ENCODE measurements at places on chromosomes 2 and 18.

- peak; percentile 25 for DNase-seq
Measured at GRCh38 chr2:44244135-44244871, 31.0 kb upstream of the SLC3A1 start.

- no peak for DNase-seq
Measured at GRCh38 chr18:11074889-11075288, 74.5 kb downstream of the PIEZO2 start.

DNA sequence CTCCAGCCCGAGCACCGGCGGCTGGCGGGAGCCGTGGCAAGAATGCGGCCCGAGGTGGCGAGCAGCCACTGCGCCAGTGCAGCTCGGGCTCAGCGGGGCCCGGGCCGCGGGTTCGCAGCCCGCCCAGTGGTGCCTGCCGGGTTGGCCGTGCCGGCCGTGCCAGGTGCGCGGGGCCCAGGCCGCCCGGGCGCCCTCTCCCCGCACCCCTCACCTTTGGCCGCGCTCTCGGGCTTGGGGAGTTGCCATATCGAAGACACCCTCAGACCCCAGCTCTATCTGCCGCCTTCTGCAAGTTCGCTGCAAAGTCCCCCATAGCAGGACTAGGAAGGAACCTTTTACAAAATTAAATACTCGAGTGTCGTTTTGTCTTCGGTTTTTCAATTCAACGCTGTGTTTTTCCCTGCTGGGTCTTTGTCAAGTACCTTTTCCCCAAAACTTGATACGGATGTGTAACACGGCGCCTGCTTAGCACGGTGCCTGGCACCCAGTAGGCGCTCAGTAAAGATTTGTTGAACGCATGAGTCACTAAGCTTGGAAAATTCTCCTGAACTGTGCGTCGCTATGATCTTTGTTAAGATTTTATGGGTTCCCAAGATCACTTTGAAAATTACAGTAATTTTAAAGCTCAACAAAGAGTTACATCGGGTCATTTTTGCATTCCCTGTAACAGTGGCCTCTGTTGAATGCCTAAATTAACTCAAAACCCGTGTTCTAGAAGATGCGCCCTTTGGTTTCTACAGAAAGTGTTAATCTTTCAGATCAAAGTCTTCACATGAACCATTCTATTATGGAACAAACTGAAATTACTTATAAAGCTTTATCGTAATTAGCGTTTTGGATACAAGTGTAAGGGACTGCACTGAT lies 750 bp downstream of the STRADB start:
- no peak for DNase-seq

DNA sequence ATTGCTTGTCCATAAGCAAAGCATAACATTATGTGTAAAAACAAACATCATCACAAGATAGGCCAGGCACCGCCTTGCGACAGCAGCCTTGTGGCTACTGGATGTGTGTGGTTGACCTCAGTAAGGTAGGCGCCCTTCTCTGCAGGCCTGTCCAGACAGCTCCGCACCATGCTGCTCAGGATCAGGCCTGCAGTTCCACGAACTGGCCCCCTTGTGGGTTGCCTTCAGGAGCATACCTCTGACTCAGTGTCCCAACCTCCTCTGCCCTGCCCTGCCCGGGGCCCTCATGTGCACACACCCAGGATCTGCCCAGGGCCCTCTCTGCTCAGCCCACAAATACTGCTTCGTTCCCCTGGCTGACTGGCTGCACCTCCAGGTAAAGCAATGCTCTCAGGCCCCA lies 16.1 kb upstream of the ZNF236 start:
- no peak for DNase-seq

DNA sequence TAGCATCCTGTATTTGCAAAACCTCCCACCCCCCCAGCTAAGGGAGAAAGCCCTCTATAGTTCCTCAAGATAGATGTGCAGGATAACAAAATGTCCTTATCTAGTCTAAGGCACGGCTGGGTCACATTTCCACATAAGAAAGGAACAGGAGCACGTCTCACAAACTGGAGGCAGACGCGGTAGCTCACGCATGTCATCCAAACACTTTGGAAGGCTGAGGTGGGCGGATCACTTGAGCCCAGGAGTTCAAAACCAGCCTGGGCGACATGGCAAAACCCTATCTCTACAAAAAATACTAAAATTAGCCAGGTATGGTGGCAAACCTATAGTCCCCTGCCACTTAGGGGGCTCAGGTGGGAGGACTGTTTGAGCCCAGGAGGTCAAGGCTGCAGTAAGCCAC lies 9.3 kb downstream of the SF3B1 start:
- no peak for DNase-seq

- DNase-seq = no peak
Measured at GRCh38 chr2:187435078-187435477, 13.0 kb downstream of the CALCRL start.

GRCh38 chr2:86764661-86765309 lies 25.9 kb downstream of the CD8A start:
- DNase-seq = no peak

- DNase-seq = no peak
Measured at GRCh38 chr18:65091744-65092329, 659.0 kb upstream of the CDH7 start.

- no peak for DNase-seq
Measured at GRCh38 chr18:24825397-24825796, 365.0 kb downstream of the HRH4 start.

GRCh38 chr2:15640261-15640711 lies 48.6 kb downstream of the DDX1 start:
- DNase-seq = no peak

DNA sequence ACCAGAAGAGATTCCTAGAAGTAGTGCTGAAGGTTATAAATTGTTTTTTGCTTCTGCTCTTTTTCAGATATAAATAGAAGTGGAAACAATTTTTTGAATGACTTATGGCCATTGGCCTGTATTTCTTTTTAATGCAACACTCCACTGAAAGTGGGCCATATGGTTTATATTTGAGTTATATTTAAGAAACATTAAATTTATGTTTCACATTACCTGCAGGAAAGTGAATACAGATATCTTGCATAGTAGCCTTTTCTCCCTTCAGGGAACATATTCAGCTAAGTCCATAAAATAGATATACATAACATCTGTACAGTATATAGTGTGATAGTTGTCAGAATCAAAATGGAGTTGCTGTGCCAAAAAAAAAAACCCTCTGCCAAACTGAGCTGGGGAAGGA lies 53.1 kb upstream of the EFEMP1 start:
- DNase-seq = no peak

DNA sequence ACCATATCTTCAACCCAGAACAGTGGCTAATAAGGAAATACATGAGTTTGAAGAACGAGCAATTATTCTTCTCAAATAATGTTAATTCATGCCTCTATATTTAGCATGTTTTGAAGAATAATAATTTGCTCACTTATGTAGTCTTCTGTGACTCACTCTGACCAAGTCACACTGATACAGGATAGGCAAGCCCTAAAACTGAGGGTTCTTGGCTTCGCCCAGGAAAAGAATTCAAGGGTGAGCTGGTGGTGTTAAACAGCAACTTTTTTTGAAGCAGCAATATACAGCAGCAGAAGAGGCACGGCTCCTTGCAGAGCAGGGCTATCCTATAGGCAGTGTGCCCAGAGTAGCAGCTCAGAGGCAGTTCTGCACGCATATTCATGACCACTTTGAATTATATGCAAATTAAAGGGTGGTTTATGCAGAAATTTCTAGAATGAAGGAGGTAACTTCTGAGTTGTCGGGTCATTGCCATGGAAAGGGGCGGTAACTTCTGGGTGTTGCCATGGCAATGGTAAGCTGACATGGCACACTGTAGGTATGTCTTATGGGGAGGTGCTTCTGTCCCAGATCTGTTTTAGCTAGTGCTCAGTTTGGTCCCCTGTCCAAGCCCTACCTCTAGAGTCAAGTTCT lies 200.6 kb downstream of the RND3 start:
- no peak for DNase-seq

GRCh38 chr2:119523383-119523951 lies 816 bp downstream of the SCTR start:
- DNase-seq = no peak

GRCh38 chr18:9348766-9349165 lies 14.2 kb downstream of the TWSG1 start:
- no peak for DNase-seq

GRCh38 chr2:120898961-120899750 lies 163.5 kb downstream of the GLI2 start:
- DNase-seq = no peak

DNA sequence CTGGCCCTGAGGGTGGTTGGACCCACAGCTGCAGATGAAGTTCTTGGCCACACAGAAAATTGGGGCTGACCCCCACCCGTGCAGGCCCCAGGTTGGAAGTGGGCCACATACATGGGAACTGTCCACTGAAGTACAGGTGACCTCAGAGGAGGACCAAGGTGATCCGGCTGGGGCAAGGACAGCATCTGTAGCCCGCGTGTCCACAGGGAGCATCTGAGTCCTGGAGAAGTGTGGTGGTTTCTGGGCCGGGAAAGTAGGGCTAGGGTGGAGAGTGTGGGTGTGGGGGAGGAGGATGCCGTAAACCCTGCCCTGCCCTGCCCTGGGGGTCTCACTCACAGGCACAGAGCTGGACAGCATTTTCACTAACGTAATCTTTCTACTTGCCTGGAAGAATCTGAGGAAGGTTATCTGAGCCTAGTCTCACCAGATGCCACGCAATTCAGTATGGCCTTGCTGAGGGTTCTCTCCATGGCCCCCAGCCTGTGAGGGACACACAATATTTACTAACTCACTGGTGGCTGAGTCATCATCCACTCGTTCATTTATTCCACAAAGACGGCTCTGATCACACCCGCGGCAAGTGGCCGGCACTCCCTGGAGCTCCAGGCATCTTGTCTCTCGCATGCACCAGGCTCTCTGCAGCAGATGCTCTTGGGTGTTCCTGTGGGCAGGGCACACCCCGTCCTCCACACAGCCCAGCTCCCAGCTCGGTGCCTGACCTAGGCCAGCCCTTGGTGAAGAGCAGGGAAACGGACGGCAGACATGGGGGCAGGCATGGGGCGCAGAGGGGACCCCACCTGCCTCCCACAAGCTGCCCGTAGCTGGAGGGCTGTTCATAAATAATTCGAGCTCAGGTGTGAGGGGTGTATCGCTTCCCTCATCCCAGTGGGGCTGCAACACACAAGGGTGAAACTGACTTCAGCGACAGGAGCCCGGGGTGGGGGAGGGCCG lies 51.2 kb downstream of the INHBB start:
- DNase-seq = no peak

DNA sequence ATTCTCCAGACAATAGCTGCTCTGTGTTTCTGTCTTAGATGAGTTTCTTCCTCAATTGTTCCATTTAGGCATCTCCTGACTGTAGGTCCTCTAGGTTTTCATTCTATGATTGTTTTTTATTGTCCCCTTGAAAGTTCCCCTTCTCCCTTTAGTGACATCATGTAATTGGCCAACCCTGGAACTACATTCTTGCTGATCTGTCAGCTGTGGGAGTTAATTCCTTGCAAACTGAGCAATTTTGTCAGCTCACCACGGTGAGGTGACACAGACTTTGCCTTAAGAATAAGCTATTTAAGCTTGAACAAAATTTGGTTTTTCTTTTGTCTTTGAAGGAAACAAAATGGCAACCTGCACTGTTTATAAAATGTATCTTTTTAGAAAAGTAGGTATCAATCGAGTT lies 95.9 kb downstream of the TXNL1 start:
- DNase-seq = no peak

- no peak for DNase-seq
Measured at GRCh38 chr2:169069341-169069740, at the start of gene DHRS9. Gene DHRS9 (plus strand): TSS chr2:169069563. CDS start chr2:169081582, 12,019 bp downstream.

GRCh38 chr2:42118754-42119569 lies 50.2 kb upstream of the EML4 start:
- no peak for DNase-seq

DNA sequence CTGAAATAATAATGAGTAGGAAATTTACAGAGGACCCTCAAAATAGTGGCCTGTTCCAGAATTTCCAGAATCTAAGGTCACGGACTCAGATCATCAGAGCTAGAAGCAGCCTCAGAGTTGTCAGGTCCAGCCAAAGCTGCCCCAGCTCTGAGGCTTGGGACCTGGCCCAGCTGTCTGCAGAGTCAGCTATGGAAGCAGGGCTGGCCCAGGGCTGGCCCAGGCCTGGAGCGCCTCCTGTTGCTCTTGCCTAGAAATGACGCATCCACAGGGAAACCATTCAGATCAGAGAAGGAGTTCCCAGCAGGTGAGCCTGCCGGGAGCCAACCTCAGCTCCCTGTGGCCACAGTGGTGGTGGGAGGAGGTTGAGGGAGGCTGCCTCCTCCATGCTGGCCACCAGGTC lies 106.7 kb upstream of the ARL4C start:
- DNase-seq = no peak

- no peak for DNase-seq
Measured at GRCh38 chr2:71927757-71928715, 219.6 kb downstream of the CYP26B1 start.

- no peak for DNase-seq
Measured at GRCh38 chr2:222034058-222034457, 264.7 kb downstream of the PAX3 start.

GRCh38 chr18:58370612-58371011 lies 258.3 kb downstream of the ALPK2 start:
- DNase-seq = no peak

GRCh38 chr2:17620841-17621240 lies 80.3 kb downstream of the VSNL1 start:
- no peak for DNase-seq

GRCh38 chr2:218009765-218010139 lies 7.0 kb upstream of the TNS1 start:
- DNase-seq = no peak

DNA sequence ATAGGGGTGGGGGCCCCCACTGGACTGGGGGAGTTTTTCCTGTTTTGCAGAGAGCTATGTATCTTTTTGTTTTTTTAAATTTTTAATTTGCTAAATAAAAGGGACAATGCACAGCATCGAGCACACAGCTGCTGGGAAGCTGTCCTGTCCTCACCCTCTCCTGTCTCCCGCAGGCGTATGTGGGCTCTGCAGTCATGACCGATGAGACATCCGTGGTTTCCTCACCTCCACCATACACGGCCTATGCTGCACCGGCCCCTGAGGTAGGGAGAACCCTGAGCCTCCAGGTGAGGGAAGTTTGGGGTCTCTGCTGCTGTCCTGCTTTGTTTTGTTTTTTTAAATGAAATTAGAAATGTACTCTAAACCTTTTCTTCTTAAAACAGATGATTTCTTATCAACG lies 27.6 kb downstream of the PLEKHB2 start:
- DNase-seq = no peak

GRCh38 chr2:148122788-148123187 lies 101.9 kb downstream of the MBD5 start:
- no peak for DNase-seq

- DNase-seq = no peak
Measured at GRCh38 chr18:12306752-12307700, 1.0 kb upstream of the TUBB6 start.

- no peak for DNase-seq
Measured at GRCh38 chr2:17229414-17229813, 288.8 kb downstream of the RAD51AP2 start.

GRCh38 chr2:211690736-211691135 lies 847.9 kb downstream of the ERBB4 start:
- no peak for DNase-seq

GRCh38 chr2:26617588-26618083 lies 23.5 kb downstream of the CIB4 start:
- no peak for DNase-seq

- DNase-seq = no peak
Measured at GRCh38 chr2:23434721-23435121, 49.7 kb downstream of the KLHL29 start.

GRCh38 chr18:54127759-54128378 lies 96.6 kb downstream of the MBD2 start:
- no peak for DNase-seq

GRCh38 chr2:36509075-36509474 lies 88.9 kb downstream of the FEZ2 start:
- DNase-seq = no peak

GRCh38 chr2:9002637-9003365 lies 683 bp downstream of the MBOAT2 start:
- DNase-seq = no peak

Data from activated T-cell treated with anti-CD3 and anti-CD28 coated beads for 1 hour (primary cell).